ENCODE measurements at places on chromosomes 6 and 20.

DNA sequence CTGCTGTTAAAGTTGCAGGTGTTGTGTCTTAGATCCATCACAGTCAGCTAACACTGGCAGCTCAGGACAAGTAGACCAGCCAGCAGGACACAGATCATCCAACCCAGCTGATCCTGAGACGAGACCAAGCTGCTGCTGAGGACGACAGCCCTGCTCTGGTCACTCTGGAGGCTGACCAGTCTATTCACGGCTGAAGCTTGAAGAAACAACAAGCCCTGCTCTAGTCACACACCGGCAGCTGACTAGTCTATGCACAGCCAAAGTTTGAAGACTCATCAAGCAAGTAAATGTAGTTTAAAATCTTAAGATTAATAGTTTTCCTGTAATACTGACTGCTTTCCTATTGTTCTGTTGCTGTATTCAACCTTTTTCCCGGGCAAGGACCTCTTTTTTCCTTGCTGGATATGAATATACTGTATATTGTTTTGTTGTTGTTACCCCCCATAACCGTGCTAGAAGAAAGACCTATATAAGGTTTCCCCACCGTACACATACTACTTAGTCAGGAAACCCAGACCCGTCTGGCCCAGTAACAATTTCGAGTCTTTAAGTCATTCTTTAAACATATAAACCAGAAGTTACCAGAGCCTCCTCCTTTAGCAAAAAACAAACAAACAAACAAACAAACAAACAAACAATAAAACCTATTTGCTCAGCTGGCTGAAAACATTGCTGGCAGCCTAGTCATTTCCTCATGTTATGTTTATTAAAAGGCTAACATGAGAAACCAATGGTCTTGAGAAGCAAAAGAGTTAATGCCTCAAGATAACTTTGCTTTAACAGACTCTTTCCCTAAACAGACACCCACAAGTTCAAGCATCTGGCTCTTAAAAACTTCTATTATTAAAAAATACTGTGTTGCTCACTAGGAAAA is 16.7 kb upstream of the GSTA3 start:
- no peak for DNase-seq

GRCh38 chr20:50308166-50308512 is 117.5 kb downstream of the CEBPB start:
- DNase-seq = no peak

DNA sequence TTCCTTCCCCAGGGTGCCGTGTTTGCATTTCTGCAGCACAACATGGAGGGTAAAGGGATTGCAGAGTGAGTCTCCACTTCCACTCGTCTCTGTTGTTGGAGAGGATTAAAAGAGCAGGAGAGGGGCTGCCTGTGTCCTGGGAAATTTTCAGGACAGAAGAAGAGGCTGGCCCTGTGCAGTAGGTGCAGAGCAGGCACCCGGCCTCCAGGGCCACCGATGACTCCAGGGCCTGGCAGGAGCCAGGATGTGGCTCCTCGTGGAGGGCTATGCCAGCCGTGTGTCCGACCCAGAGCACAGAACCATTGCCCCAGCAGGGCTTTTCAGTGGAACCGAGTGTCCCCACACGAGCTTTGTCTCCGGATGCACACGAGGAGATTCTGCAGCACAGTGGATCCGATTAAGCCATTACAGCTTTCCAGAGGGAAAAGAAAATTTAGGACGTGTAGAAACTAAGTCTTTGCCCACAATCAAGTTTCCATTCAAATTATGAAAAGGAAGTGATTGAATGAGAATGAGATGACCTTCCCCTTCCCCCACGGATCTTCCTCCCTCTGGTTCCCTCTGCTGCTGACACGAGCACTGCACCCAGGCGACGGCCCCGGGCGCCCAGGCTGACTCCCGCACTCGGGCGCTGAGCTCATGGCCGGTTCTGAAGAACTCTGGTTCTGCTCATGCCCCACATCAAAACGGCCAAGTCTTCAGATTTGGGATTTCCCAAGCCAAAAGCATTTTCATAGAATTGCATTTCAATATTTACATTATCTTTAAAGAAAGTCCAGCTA is 43.1 kb upstream of the UNC93A start:
- no peak for DNase-seq

DNA sequence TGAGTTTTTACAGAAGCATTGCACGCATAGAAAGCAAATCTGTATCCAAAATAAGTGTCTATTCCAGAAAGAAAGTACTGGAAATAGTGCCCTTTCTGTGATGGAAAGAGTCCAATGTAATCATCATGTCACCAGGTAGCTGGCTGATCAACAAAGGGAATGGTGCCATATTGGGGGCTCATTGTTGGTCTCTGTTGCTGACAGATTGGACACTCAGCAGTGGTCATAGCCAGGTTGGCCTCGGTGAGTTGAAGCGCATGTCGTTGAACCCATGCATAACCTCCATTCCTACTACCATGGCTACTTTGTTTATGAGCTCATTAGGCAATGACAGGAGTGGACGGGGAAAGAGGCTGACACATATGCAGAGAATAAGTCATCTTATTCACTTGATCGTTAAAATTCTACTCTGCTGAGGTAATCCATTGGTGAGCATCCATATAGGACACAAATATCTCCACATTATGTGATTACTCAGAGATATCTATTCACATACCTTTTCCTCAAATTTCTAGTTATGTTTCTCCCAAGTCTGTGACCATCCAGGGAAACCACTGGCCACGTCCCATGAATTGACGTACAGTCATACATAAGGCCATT is 560.5 kb downstream of the HAO1 start:
- no peak for DNase-seq

- no peak for DNase-seq
Measured at GRCh38 chr6:158219228-158219627, 51.1 kb downstream of the GTF2H5 start.

DNA sequence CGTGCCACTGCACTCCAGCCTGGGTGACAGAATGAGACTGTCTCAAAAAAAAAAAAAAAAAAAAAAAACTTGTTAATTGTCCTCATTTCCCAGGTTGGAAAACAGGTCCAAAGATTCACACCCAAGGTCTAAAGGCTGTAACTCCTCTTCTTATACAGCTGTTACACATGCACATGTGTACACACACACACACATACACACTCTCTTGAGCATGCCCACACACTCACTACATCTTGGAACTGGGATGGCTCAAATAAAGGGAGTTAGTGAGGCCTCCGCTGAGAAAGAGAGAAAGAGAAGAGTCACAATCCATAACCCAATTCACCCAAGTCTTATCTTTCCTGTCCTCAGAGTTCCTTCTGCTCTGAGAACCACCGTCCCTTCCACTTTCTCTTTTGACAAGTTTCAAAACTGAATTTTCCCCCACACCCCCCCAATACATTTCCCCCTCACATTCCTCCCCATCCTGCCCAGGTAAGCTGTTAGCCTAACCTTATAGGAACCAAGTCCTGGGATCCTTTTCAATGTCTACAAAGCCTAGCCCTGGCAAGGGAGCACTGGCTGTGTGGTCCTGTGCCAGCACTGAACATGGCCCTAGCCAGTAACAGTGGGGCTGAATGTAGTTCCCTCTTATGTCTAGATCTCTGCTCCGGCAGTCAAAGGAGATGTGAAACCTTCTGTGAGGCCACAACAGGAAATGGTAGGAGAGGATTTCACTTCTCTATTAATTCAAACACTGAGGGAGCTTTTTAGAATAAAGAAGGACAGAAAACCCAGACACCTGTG is 3.2 kb upstream of the HLA-DMB start:
- DNase-seq = peak; percentile 54

DNA sequence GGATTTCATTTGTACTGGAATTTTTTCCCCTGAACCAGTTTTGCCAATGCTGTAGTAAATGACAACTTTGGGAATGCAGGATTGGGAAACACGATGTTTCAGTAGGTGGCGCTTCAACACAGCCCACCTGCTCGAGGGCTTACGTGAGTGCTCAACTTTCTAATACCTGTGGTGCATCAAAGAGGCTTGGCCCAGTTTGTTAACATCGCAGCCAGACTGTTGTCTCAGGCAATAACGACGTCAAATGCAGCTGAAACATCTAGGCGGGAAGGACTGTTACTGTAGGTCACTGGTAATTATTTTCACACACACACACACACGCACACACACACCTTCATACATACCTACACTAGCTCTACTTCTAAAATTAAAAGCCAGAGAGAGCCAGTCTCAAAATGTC is 815.5 kb upstream of the SLC35B3 start:
- no peak for DNase-seq

DNA sequence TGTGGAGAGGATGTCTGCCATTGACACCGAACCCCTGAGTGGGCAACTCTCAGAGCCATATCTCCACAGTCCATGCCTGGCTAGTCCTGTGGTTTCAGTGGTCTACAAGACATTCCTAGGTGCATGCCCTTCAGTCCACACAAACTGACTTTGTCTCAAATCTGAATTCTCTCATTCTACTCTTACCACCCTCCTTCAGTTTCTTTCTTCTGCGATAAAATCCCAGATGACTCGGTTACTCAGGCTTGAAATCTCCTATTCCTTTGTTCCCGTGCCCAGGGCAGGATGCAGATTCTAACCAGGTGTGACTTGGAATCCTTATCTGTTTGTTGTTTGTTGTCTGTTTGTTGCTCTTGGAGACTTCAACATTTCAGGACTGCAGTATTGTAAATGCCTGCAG is 9.3 kb downstream of the CDS2 start:
- no peak for DNase-seq

GRCh38 chr6:11179419-11180202 is 52.9 kb downstream of the NEDD9 start:
- DNase-seq = no peak

DNA sequence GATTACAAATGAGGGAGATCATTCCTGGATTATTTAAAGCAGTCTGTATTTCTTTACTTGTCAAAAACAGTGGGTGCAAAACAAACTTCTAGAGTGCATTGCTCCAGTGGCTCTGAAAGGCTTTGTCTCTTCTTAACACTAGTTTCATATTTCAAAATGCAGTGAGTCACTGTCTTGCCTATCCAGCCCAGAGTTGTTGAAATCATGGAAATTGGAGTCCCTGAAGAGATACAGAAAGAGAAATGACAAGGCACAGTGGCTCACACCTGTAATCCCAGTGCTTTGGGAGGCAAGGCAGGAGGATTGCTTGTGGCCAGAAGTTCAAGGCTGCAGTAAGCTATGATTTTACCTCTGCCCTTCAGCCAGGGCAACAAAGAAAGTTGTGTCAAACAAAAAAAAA is 11.3 kb downstream of the SLC2A12 start:
- DNase-seq = no peak
